ENCODE measurements at places on chromosomes 2 and 18.

GRCh38 chr2:225124311-225125017 lies 82.2 kb upstream of the DOCK10 start:
- DNase-seq = no peak

DNA sequence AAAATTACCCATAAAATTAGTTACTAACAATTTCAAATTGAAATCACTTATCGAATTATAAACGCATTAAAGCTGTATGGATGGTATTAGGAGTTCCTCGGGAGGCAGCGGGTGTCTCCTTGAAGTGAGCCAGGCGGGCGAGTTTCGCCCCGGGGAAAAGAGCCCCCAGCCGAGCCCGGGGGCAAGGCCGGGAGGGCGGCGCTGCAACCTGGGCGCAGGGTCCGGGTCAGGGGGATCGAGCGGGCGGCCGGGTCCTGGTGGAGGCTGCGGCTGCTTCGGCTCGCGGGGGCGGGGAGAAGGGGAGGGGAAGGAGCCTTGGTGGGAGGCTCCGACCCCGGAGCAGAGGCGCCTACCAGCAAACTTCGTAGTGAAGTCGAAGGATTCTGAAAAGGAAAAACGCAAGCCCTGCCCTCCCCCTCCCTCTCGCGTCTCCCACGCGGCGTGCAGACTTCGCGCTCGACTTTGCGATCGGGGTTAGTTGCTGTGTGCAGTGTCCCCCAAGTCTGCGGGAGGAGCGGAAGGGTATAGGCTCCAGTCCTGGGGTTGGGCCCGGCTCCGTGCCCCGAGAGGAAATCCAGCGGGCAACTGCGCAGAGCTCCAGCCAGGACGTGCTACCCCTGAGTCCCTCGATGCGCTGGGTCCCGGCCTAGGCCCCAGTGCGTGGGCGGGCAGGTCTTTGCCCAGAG lies 140.8 kb downstream of the MEIS1 start:
- DNase-seq = no peak

DNA sequence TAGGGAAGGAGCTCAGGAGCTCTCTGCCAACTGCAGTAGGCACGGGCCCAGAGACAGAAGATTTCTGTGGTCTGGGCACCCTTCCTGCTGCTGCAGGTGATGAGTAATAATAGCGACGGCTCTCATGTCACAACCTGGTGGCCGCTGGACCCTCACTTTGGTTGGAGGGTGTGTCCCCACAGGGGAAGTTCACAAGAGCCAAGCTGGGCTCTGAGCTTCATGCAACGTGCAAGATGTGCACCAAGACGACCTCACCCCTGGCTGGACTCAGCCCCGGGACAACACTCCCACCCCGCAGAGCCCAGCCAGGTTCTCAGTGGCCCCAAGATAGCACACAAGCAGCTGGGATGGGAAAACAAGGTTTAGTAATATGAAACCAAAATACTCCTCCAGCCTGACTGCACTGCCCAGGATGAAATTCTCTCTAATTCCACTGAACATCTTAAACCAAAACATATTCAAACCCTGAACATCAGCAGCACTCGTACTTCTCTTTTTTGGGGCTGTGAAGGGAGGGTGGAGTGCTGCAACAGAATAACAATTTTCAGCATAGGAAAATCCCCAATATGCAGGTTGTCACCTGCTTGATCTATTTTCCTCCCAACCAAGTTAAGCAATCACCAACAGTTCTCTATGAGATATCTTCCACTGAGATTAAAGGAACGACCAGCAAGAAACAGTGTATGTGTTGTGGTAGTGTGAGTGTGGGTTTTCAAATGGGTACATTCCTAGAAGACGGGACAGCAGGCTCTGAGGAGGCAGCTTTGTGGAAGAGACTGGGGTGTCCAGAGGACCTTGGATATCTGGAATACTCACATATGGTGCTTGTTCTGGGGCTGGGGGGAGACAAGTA lies 26.5 kb downstream of the BCL2 start:
- no peak for DNase-seq

GRCh38 chr2:110848071-110848470 lies 115.7 kb downstream of the ACOXL start:
- no peak for DNase-seq

- no peak for DNase-seq
These were observed 447 bp downstream of the RETSAT start for GRCh38 chr2:85353876-85354285.

- DNase-seq = peak; percentile 61
These were observed at the start of gene ITM2C for GRCh38 chr2:230864605-230865306. Gene ITM2C (plus strand): TSS chr2:230864942. CDS start chr2:230865026, 84 bp downstream.
